ENCODE measurements at places on chromosomes 4 and X.

DNA sequence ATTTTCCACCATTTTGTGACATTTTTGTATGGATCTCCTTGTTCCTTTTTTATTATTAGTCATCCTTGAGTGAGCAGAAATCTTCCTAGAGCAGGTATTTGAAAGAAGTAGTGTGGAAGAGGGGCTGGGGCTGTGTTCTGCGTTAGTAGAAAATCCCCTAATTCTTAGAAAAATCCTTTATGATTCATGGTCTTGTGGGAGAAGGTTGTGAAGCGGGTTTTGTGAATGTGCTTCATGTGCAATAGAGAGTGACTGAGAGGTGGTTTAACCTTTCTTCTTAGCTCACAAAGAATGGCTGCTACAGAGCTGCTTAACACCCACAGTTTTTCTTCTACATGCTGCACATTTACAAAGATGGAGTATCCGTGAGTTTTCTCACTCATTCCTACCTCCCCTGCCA lies 220.5 kb downstream of the IDS start:
- no peak for DNase-seq

DNA sequence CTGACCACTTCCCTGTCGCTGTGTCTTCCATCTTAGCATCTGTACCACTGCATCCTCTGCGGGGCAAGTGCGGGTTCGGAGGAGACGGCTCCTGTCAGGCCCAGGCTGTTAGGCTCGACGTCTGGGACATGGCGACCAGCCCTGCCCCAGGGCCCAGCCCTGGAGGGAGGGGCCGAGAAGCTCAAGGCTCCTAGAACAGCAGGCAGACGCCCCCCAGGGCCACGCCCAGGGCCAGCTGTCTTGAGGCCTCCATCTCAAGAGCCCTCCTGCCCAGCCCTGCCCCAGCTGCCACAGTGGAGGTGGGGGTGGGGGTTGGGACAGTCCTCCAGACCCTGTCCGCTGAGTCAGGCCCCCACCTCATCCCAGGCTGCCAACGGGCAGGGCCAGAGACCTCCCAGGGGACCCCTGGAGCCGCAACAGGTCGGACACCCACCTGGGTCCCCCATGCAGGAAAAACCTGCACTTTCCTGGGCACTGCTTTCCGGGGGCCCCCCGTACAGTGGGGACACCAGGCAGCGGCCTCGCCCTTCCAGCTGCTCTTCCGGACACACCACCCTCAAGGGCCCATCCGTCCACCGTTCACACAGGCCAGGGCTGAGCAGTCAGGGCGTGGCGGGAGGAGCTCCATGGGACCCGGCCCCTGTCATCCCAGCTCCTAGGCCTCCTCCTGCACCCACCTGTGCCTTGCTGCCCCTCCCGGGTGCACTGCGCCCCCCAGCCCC lies 83.1 kb downstream of the FAM53A start:
- no peak for DNase-seq

DNA sequence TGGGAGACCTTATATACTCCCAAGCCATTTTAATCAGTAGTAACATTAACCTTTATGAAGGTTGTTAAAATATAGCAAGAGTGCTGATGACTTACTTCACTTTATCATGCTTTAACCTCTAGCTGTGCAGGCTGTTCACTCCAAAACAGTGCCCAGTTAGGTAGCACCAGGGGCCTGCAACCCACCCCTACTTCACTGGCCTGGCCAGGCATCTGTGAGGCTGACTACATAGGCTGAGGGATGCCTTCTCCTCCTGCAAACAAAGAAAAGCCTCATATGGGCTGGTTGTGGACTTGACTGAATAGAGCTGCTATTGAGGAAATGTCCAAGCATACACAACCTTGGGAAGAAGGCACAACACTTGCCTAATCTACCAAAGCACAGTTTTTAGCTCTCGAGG lies 172.8 kb downstream of the SHROOM3 start:
- no peak for DNase-seq

DNA sequence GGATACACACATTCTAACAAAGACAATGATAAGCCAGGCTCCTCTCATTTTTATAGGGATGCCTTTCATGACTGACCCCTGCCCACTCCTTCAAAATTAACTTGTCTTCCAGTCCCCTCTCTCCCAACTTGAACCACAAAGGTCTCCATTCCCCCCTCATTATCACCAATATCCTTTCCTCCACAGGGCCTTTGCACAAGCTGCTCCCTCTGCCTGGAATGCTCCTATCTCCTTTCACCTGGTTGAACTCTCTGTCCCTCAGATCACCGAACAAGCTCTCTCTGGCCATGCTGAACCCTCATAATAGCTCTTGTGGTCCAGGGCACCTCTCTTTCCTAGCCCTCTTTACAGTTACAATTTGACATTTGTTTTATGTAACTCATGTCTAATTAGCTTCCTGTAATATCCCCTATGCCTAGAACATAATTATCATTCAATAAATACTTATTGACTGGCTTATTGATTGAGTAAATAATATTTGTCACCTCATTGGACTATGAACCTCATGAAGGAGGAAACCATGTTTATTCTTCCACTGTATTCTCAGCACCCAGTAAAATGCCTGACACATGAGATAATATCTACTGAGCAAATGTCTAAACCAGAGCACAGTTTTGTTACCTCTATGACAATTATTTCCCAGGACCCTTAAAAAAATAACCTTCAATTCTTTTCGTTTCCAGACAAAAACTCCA lies 266.3 kb upstream of the RASGEF1B start:
- no peak for DNase-seq

- peak; percentile 59 for DNase-seq
These were observed 18.1 kb downstream of the PIR start for GRCh38 chrX:15475021-15475420.

- peak; percentile 78 for DNase-seq
These were observed 26.7 kb downstream of the SH3RF1 start for GRCh38 chr4:169243825-169244609.

- DNase-seq = no peak
These were observed 56.7 kb downstream of the HTRA3 start for GRCh38 chr4:8326206-8326605.

DNA sequence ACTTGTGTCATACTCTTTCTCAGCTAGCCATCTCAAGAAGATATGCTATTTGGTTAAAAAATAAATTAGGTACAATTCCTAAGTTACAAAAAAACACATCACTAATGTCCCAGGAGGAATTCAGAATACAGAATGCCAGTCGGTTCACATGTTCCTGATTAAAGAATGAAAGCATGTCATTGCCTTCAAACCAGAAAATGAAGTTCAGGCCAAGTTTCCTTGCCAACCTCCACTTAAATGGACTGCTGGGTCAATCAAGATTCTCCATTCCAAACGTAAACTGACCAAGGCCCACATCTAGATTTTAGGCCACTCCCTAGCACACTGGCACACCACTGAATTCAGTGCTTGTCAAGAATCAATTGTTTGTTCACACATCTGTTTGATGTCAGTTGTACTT lies 6.5 kb downstream of the PIGA start:
- no peak for DNase-seq

GRCh38 chrX:133440797-133441163 lies 25.5 kb upstream of the GPC4 start:
- DNase-seq = no peak

DNA sequence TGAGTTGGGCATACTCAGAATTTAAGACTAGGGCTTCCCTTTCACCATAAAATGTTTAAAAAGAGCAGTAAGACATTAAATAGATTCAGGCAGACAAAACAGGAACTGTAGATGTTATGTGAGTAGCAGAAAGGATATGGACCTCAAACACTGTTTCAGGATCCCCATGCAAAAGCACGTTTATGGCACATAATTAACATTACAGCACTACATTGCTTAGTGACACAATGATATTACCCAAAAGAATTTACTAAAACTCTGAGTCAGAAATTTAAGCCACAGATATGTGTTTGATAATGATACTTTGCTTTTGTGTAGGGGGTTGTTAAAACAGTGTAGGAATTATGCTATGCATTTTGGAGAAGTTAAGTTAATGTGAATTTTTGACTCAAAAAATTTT lies 266.3 kb downstream of the PDGFC start:
- peak; percentile 60 for DNase-seq

GRCh38 chrX:38095971-38096529 lies 89.7 kb downstream of the SYTL5 start:
- DNase-seq = peak; percentile 61

DNA sequence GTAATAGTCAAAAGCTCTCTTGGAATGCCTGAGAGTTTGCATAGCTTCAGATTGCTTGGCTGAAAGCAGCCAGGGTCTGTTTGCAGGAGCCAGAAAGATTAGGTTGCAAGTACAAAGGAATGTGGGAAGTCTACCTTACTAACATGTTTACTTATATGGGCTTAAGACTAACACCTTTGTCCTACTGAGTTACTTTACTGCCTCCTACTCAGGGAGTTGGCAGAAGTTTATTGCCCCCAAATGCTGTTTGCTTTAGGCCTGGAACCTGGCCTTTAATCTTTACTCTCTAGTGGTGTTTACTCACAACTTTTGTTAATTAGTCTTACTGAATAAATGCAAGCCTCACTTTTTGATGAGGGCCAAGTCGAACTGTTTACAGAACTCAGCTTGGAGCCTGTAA lies 219.4 kb upstream of the ZC4H2 start:
- no peak for DNase-seq

- DNase-seq = peak; percentile 15
These were observed 497 bp downstream of the HPGD start for GRCh38 chr4:174521800-174522182.

- peak; percentile 93 for DNase-seq
These were observed 426 bp upstream of the C4orf51 start for GRCh38 chr4:145679520-145679919.

GRCh38 chr4:84718699-84719098 lies 135.8 kb downstream of the CDS1 start:
- no peak for DNase-seq

DNA sequence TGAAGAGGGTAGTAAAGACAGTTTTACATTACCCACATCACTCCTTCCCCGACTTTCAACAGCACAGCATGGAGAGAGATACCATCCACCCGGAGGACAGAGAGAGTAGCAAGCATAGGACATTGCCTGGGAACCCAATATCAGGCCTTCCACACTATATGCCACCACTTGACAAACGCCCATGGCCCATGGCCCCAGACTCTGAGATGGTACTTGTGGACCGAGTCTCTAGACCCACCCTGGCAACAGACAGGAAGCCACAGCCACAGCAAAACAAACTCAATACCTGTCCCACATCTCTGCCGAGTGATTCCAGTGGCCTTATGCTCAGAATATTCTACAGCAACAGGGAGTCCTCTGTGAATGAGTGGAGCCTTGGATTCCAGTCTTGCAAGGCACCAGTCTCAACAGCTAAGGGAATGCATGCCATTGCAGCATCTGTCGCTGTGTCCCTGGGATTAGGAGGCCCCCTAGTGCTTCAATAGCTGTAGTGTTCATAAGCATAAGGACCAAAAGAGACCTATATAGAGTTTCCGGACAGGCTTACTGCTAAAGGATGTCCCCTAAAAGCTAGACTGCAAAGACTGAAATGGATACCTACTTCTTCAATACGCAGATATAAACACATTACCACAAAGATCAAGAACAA lies 14.7 kb upstream of the CT55 start:
- peak; percentile 58 for DNase-seq

DNA sequence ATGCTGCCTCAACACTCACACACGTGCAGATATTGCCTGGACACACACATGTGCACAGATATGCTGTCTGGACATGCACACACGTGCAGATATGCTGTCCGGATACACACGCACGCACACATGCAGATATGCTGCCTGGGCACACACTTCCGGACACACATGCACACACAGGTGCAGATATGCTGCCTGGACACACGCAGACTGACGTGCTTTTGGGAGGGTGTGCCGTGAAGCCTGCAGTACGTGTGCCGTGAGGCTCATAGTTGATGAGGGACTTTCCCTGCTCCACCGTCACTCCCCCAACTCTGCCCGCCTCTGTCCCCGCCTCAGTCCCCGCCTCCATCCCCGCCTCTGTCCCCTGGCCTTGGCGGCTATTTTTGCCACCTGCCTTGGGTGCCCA lies 14.7 kb downstream of the FGFRL1 start:
- DNase-seq = no peak

DNA sequence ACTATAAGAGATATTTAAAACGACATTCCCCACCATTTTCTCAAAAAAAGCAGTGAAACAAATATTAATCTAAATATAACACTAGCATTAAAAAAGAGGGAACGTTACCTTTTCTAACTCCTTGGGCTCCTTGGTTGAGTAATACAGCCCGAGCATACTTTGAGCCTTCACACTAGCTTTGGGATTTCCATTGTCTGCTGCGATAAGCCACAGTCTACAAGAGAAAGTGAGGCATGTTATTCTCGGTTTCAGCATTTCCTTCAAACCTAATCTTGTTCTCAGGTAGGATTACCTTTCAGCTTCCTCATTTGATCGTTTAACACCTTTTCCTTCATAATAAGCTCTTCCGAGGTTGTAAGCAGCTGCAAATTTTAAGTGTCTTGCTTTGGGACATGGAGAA lies 21.7 kb downstream of the LRP2BP start:
- DNase-seq = no peak

Measured in GM23248 (cell line).